Activated CD4-positive, alpha-beta memory T cell treated with anti-CD3 and anti-CD28 coated beads for 36 hours (primary cell): ENCODE measurements at places on chromosomes 12 and 14. TPM values are rescaled to one million over a fixed set of nuclear protein-coding genes. Genes with fewer than 3 reads are reported as not detected.
A peak's percentile ranks its signal among the peaks of the same experiment; 100 is the strongest.

DNA sequence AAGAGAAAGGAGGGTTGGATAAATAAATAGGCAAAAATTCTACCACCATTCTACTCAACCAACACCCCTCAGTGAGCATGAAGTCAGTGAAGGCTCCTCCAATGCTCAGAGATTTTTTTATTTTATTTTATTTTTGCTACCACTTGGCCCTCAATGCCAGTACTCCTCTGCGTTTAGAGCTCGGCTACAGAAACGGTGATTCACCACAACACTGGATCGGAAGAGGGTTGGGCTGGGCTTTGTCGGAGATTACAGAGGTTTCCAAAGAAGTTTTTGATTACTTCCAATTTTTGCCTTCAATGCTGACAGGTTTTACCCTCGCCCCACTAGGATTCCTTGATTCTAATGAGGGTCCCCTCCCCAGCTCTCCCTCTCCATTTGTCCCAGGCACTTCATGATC is 1027.2 kb upstream of the TMEM132C start:
- no peaks in the 10 kb centered on the region for H3K4me1 ChIP-seq
- H3K27ac ChIP-seq, result no peak overlapping the region
- no peak for DNase-seq
- no peaks in the 10 kb centered on the region for H3K36me3 ChIP-seq

DNA sequence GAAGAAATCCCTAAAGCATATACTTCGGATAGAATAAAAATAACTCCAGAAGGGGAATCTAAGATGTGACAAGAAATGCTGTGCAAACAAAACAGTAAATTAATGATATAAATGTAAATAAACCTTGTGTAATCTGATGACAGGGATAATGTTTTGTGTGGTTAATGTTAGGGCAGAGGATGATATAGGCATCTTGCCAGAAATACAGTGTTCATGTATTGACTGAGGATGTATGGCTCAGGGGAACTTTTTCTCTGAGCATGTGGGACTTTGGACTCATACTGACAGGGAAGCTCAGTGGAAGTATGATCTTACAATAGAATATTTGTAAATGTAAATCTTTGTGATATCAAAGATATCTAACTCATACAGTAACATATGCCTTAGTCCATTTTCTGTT is 420.2 kb downstream of the TMTC2 start:
- DNase-seq, result no peak
- H3K27ac ChIP-seq, result no peak overlapping the region
- H3K36me3 ChIP-seq, result no peaks in the 10 kb centered on the region
- H3K4me3 ChIP-seq, result no peak overlapping the region
- no peaks in the 10 kb centered on the region for H3K27me3 ChIP-seq
- no peaks in the 10 kb centered on the region for H3K4me1 ChIP-seq

ADAMTS20 gene
- total RNA-seq, result not detected

NTF3 gene
- total RNA-seq, result not detected

HOXC12 gene
- not detected for total RNA-seq

ACOT4 gene
- total RNA-seq, result 3.2 TPM

- peaks cover 4% of the 10 kb centered on the region for H3K36me3 ChIP-seq
- no peaks in the 10 kb centered on the region for H3K27me3 ChIP-seq
- no peak overlapping the region for H3K4me3 ChIP-seq
- H3K27ac ChIP-seq, result peak overlapping the region; percentile 98
- no peak for DNase-seq
Measured at GRCh38 chr12:68375756-68376695, 43.9 kb upstream of the MDM1 start.

GRCh38 chr14:71143381-71144290 is 236.4 kb downstream of the PCNX1 start:
- no peaks in the 10 kb centered on the region for H3K36me3 ChIP-seq
- H3K4me1 ChIP-seq, result peaks cover 29% of the 10 kb centered on the region
- peak overlapping the region; percentile 39 for H3K4me3 ChIP-seq
- H3K27me3 ChIP-seq, result no peaks in the 10 kb centered on the region
- DNase-seq, result peak; percentile 80

DNA sequence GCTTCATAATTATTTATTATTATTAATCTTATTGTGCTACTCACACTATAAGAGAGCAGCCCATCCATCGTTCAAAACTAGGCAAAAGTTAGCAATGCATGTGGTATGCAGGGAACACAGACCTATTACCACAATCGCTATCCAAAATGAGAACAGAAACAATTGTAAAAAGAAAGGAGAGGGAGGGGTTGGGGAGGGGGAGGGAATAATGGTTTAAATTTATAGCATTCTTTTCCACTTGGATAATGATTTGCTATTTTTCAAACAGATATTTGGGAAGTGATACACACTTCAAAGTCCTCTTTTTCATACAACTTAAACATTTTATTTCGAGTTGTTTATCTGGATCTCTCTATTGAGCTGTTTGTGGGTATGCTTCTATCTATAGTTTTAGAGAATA is 248.6 kb upstream of the SOX5 start:
- no peak overlapping the region for H3K27ac ChIP-seq
- H3K27me3 ChIP-seq, result no peaks in the 10 kb centered on the region
- no peaks in the 10 kb centered on the region for H3K36me3 ChIP-seq
- no peak for DNase-seq

TROAP gene
- total RNA-seq, result 64.9 TPM

ASCL1 gene
- not detected for total RNA-seq

DNA sequence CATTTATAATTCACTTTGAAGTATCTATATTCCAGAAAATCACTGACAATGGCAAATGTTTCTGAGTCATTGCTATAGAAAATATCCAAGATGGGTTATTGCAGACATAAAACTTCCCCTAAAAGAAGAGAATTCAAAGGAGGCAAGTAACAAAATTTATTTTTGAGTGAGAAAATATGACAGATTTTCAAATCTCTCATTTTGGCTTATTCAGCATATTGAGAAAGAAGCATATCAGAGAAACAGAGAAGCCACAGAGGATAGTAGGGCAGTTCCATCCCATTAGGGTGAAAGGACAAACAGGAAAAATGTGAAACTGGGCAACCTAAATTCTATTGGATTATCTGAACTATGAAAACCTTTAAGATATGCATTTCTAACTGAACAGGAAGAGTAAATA is 85.0 kb downstream of the SYT1 start:
- DNase-seq, result no peak
- no peaks in the 10 kb centered on the region for H3K27me3 ChIP-seq
- H3K36me3 ChIP-seq, result no peaks in the 10 kb centered on the region
- no peaks in the 10 kb centered on the region for H3K4me1 ChIP-seq

DNA sequence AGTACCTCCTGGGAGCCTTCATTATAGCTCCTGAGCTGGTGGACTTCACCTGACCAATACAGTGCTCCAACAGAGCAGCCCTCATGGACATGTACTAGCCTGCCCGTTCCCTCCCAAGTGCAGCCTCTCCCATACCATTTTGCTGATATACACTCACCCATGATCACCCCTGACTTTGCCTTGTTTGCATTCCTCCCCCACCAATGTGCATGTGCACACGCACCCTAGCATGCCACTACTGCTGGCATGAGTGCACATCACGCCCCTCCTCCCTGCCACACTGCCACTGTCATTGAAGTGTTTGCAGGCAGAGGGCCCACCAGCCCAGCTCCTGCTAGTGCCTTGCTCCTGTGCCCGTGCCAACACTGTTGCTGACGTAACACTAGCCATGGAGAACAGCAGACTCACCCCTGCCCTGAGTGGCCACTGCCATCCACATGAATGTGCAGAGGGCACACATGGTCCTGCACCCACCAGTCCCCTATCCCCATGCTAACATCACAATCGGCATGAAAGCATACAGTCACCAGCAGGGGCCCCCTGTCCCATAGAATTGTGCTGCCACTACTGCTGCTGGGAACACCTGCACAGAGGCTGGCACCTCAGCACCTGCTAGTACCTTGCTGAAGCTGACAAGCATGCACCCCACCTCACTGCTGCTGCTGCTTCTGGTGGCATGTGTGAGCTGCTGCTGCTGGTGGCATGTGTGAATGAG is 110.3 kb downstream of the SINHCAF start:
- H3K27ac ChIP-seq, result no peak overlapping the region
- peak; percentile 9 for DNase-seq
- H3K36me3 ChIP-seq, result no peaks in the 10 kb centered on the region
- no peaks in the 10 kb centered on the region for H3K4me1 ChIP-seq

DNA sequence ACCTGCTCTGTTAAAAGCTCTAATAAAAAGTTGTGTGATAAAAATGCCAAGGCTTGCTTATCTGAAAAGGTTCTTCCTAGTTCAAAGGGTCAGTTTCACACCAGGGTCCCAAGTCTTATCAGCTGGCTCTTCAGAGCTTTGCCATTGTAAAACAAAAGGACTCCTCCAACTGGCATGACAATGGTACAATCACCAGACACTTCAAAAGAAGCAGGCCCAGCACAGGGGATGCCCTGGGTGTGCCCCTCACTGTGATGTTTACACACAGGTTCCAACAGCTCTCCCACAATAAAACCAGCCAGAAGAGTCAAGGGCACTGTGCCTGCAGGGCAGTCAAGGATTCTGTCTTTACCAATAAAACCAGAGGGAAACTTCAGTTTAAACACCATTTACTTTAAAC is 78.7 kb downstream of the PRICKLE1 start:
- no peaks in the 10 kb centered on the region for H3K36me3 ChIP-seq
- H3K27ac ChIP-seq, result no peak overlapping the region
- H3K4me1 ChIP-seq, result no peaks in the 10 kb centered on the region

KCNH3 gene
- 1.2 TPM for total RNA-seq

CLEC4D gene
- total RNA-seq, result not detected

DNA sequence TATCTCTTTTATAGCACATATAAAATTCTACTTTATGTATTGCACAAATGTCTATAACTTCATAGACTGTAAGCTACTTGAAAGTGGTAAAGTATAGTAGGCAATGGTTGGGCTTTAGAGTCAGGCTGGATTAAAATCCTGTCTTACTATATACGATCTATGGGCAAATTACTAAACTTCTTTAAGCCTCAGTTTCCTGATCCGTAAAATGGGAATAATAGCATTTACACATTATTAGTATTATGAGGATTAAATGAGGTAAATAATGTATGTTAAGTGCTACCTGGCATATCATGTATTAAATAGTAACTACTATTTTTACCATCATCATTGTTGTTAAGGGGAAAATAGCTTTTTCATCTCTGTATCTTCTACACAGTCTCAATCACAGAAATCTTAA is 14.4 kb downstream of the POLE2 start:
- H3K4me3 ChIP-seq, result no peak overlapping the region
- H3K36me3 ChIP-seq, result peaks cover 53% of the 10 kb centered on the region
- no peaks in the 10 kb centered on the region for H3K27me3 ChIP-seq
- DNase-seq, result no peak

DNA sequence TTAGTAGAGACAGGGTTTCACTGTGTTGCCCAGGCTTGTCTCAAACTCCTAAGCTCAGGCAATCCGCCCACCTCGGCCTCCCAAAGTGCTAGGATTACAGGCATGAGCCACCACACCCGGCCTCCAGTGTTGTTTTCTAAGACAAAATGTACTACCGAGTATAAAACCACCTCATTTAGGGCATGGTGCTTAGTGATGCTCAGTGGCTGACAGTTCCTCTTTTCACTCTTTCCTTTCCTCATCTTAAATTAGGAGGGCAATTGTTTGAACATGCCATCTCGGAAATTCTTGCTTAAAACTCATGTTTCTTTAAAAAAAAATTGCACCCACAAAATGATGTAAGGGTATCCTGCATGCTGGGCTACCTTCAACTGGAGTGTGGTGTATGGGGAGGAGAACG is 89.0 kb downstream of the RFX4 start:
- H3K27ac ChIP-seq, result no peak overlapping the region
- peaks cover 29% of the 10 kb centered on the region for H3K27me3 ChIP-seq
- no peak for DNase-seq
- H3K4me3 ChIP-seq, result no peak overlapping the region
- no peaks in the 10 kb centered on the region for H3K36me3 ChIP-seq

RASSF9 gene
- not detected for total RNA-seq

GRCh38 chr12:97097734-97098133 is 190.7 kb downstream of the NEDD1 start:
- H3K4me3 ChIP-seq, result no peak overlapping the region
- DNase-seq, result no peak
- no peaks in the 10 kb centered on the region for H3K4me1 ChIP-seq

GRCh38 chr12:1047898-1048660 is 57.1 kb downstream of the ERC1 start:
- no peak for DNase-seq
- no peaks in the 10 kb centered on the region for H3K27me3 ChIP-seq
- H3K36me3 ChIP-seq, result no peaks in the 10 kb centered on the region
- peaks cover 4% of the 10 kb centered on the region for H3K4me1 ChIP-seq

DNA sequence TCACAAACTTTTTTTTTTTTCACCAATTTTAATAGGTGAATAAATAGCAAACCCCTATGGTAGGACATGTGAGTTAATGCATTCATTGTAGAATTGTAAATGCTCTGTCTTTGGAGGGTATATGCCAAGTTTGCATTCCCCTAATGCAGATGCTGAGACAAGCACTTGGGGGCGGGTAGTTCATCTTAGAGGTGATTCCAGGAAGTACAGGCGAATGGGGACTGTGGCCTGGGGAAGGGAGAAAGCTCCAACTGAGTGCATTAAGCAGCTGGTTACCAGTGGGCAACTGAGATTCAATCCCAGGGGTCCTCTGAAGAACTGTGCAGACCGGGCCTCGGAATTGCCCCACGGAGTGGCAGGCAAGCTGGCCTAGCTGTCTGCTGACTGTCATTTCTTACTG is 107.6 kb downstream of the ZNF664 start:
- no peak for DNase-seq
- no peak overlapping the region for H3K27ac ChIP-seq
- no peaks in the 10 kb centered on the region for H3K36me3 ChIP-seq
- H3K4me1 ChIP-seq, result no peaks in the 10 kb centered on the region
- H3K27me3 ChIP-seq, result no peaks in the 10 kb centered on the region

ASIC1 gene
- total RNA-seq, result 1.6 TPM
